ENCODE measurements at places on chromosomes 5 and 9.

- DNase-seq, result no peak
Observed at GRCh38 chr9:136264031-136264430, 18.4 kb upstream of the QSOX2 start.

DNA sequence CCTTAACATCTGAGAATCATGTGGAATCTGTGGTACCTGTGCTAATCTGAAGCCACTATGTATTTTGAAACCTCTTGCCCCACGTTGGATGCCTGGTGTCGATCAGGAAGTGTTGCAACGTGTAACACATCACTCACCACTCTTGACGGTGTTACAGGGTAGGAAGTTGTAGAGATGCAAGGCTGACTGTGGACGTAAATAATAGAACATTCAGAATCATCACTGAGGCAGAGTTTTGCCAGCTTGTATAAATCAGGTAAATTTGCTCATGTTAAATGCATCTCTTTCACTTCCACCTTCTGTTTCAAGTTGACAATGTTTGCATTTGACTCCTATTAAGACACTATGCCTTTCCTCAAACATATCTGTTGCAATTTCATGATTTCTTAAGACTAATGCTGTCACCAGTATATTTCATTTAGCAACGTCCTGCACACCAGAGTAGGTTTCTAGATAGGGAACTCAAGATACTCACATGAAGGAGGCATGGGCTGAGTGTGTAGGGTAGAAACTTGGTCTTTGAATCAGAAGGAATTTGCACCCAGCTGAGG is 38.1 kb downstream of the BASP1 start:
- DNase-seq, result no peak

GRCh38 chr5:24094081-24094679 is 550.6 kb downstream of the CDH10 start:
- no peak for DNase-seq

DNA sequence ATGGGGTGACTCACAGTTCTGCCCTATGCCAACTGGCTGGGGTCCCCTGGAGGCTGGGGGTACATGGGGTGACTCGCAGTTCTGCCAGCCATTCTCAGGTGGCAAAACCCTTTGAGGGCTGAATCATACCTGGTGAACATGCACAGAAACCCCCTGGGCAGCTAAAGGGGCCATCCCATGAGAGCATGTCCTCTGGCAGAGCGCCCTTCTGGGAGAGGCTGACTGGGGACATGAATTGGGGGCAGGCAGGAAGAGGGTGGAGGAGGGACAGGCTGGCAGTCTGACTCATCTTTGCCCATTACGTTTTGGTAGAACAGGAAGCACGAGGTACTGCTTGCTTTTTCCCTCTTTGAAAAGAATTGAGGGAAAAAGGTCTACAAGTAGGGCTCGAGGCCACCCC is 16.7 kb downstream of the TRAF1 start:
- DNase-seq, result peak; percentile 86

GRCh38 chr5:35372482-35372881 is 142.2 kb upstream of the PRLR start:
- DNase-seq, result no peak

GRCh38 chr9:107487521-107488374 is 1.8 kb downstream of the KLF4 start:
- DNase-seq, result peak; percentile 64

DNA sequence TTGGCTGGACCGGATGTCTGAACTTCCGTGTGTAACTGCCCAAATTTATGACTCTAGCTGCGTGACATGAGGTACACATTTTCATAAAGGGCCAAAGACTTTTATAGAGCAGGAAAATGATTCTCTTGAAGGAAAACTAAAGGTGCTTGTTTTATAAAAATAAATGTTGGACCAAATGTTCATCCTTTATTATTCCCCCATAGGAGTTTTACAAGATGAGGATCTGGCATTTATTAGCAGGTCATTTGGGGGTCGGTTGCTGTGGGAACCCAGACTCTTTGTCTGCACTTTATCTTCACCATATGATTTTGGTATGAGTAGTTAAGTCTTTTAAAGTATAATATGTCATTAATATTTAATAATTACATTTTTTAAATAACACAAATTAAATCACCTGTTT is 571.2 kb downstream of the EFNA5 start:
- DNase-seq, result no peak

DNA sequence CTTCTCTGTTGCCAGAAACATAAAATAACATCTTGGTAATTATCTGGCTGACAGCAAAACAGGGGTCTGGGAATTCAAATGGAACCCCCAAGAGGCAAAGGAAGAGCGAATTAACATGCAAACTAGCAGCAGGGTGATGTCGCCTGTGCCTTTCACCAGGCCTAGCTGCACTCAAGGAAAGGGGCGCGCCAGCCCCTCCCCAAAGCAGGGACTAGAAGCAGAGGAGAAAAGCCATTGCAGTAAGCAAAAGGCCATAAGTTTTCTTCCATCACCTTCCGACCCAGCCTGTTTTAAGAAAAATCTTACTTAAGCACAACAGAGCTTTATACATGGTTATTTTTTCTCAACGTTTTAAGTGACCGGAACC is 539 bp downstream of the POC5 start:
- peak; percentile 65 for DNase-seq

DNA sequence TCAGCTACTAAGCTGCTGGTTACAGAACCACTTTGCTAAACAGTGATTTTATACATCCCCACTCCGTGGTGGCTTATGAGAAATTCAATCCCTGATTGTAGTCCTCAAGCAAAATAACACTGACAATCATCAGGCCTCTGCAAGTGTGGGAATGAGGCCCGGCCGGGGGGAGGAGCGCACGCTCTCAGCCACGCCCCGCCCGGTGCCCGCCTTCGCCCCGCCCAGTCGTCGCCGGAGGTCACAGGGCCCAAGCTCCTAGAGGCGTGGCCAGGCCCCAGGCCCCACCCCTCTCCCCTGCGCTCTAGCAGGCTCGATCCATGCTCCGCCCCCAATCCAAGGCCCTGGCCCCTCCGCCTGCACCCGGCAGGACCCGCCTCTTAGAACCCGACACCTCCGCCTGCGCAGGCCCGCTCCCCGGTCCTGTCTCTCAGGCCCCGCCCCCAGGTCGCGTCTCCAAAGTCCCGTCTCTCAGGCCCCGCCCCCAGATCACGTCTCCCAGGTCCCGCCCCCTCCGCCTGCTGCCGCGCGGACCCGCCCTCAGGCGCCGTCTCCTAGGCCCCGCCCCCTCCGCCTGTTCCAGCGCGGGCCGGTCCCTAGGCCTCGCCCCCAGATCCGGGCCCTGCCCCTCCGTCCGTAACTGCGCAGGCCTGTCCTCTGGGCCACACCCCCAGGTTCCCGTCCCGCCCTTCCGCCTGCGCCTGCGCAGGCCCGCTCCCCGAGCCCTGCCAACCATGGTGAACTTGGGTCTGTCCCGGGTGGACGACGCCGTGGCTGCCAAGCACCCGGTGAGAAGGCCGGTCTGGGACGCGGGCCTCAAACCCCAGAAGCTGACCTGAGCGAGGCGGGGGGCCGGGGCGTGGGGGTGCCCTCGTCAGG is at the start of gene TMEM141:
Gene TMEM141, plus strand, starts transcription at position 705 of the 876 bp plus-strand sequence. Its CDS starts 27 bp downstream, at position 732.
- DNase-seq, result peak; percentile 100

GRCh38 chr9:116450378-116451139 is 236.5 kb upstream of the TRIM32 start:
- DNase-seq, result no peak

GRCh38 chr5:108672639-108673038 is 75.1 kb upstream of the FER start:
- DNase-seq, result no peak

DNA sequence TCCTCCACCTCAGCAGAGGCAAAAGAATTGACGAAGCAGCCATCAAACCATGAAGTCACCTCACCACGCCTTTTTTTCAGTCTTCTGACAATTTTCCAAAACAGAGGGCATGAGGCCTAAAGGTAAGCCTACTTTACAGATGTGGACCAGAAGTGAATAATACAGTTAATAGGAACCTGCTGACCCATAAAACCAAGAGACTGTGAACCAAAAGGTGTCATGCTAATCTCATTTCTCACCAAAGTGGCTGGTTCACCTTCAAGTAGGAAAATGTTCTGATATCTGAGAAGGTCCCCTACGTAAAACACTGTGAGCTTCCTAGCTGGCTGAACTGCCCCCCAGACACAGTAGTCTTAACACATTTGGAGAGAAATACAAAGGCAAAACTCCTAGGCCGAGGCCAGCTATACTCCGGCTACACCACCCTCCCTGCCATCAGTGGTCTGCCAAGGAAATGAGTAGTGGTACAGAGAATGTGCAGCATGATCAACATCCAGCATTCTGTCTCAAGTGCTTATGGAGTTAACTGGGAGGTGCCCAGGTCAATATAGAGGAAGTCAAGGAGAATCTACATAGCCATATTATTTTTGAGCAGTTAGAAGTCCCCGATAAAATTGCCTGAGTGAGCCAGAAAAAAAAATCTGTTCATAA is 19.3 kb upstream of the F2RL2 start:
- DNase-seq, result no peak

GRCh38 chr5:34047774-34048572 is 5.0 kb upstream of the C1QTNF3 start:
- no peak for DNase-seq

- no peak for DNase-seq
Observed at GRCh38 chr5:21219251-21219650, 1231.3 kb upstream of the CDH18 start.

DNA sequence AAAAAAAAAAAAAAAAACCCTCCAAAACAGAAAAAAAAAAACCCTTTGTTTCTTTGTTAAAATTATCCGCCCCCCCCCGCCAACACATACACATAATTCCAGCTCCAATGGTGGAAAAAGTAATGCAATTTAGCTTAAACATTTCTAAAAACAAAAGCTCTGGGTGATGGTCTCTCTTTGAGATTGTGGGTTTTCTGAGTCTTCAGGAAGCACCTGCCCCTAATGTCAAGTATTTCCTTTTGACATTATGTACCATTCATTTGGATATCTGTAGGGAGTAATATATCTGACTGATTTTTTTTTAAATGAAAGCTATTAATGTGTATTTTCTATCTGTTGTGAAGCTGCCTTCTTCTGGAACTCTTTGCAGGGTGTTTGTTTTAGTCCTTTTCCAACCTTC is 389.7 kb downstream of the TAF11L14 start:
- DNase-seq, result no peak

GRCh38 chr5:178396796-178397720 is 164.5 kb upstream of the PHYKPL start:
- DNase-seq, result peak; percentile 34

- no peak for DNase-seq
Observed at GRCh38 chr9:86679909-86680308, 267.4 kb downstream of the GAS1 start.

DNA sequence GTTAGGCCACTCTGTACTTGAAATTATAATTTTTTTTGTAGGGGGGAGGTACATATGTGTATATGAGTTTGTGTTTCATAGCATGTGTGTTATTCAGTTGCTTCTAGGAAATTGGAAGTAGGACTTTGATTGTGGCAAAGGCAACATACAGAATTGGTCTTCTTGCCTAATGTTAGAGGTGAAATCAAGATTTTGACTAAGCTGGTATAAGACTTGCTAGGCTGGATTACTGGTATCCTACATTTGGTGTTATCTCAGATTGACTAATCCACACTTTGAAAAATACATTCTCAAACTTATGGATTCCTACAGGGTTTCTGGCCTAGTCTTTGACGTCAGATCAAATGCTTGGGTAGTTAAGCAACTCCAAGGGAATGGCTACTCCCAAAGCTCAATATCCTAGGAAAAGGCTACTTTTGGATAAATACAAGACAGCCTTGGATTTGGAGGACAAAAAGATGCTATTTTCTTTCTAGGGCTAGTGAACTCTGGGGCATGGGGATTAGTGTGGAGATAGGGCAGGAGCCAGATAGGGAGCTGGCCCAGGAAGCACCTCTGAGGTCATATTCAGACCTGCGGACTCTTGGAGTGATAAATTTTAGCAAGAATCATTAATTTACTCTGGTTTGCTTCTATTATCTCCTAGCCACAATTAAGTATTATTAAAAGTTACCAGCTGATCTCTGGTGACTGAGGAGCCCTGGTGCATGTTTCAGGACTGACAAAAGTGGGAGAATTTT is 144.0 kb upstream of the RPS23 start:
- no peak for DNase-seq

DNA sequence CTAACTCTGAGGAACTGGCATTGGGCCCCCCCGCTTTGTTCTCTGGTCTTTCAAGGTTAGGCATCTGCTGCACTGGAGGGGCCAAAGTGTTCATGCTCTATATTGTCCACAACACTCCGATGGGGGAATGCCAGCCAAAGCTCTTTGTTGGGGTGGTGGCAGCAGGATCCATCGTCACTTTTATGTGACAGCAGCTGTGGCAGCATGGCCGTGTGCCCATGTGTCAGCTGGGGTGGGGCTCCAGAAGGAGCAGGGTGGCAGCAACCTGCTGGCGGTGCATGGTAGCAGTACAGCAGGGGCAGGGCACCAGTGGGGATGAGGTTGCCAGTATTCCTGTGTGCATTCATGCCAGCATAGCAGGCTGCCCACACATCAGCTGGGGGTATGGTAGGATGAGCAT is 28.2 kb downstream of the ITGA2 start:
- no peak for DNase-seq

GRCh38 chr5:129124608-129125007 is 30.1 kb downstream of the ISOC1 start:
- no peak for DNase-seq

DNA sequence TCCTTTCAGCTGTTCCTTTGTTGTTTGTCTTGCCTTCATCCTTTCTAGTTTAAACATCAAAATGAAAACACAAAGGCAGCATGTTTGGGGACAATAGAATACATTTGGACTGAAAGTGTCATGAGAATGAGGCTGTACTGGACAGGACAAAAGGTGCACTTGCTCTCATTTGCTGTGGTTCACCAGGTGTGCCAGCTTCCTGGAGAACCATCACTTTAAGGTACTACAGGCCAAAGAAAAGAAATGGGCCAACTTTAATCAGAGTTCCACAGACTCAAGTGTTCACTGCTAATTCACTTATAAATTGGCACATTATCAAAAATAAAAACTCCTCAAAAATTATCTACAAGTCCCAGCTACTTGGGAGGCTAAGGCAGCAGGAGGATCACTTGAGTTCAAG is 53.8 kb downstream of the ABHD17B start:
- DNase-seq, result no peak

DNA sequence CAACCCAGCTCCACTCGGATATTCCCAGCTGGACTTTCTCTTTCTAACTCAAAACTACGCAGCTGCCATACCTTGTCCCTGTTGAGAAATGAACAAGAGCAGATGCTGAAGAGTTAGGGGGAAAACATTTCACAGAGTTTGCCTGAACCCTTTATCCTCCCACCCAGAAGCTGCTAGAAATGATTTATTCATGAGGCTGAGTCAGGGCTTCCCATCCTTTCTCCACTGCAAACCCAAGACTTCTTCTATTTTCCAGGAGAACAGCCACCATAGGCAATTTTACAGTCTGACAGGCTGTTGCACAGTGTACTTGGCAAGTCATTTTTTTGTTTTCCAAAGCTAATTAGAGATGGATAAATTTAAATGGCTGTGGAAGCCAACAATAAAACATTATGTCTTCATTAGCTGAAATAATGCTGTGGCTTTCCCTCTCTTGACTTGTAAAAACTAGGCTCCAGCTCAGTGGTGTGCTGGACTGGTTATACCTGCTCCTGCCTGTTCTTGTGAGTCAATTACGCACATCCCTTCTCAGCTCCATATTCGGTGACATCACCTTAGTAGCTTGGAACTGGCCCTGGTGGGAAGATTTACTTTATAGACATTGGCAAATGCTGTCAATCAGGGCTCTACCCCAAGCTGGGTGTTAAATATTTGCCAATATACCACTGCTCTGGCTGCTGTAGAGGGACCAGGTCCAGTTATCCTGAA is 71.9 kb downstream of the KIF4B start:
- DNase-seq, result no peak

All from activated effector memory CD4-positive, alpha-beta T cell treated with anti-CD3 and anti-CD28 coated beads, Interleukin-2, amount 50 U/mL, for 16 hours (primary cell).